ENCODE measurements at places on chromosomes 12 and 14. TPM values are rescaled to one million over a fixed set of nuclear protein-coding genes. Genes with fewer than 3 reads are reported as not detected.

- DNase-seq: no peak
These were observed 359.0 kb downstream of the SEC23A start for GRCh38 chr14:38743966-38744584.

HOXC13 gene
- total RNA-seq: 31.2 TPM

GRCh38 chr14:56374421-56374820 is 205.2 kb upstream of the TMEM260 start:
- DNase-seq: no peak

GRCh38 chr12:110906985-110907384 is 13.4 kb downstream of the MYL2 start:
- no peak for DNase-seq

CD27 gene
- total RNA-seq: not detected

TGFB3 gene
- 2.4 TPM for total RNA-seq

DNA sequence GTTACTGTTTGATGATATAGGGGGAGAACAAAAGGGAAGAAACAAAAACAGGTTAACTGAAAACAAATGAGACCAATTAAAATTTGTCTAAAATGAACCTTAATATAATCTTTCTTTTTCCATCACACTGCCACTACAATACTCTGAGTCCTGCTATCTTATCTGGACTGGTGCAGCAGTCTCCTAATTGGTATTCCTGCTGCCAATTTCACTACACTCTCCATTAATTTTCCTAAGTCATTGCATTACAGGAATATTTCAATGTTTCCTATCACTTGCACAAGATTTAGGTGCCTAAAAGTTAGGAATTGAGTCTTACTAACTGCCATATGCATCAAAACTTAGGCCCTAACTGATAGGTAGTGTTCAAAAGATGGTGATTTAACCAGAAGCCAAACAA is 884.9 kb upstream of the MGAT4C start:
- no peak for DNase-seq

LALBA gene
- not detected for total RNA-seq

- no peak for DNase-seq
These were observed 26.5 kb downstream of the ZBTB42 start for GRCh38 chr14:104827177-104828055.

TSHR gene
- not detected for total RNA-seq

DNA sequence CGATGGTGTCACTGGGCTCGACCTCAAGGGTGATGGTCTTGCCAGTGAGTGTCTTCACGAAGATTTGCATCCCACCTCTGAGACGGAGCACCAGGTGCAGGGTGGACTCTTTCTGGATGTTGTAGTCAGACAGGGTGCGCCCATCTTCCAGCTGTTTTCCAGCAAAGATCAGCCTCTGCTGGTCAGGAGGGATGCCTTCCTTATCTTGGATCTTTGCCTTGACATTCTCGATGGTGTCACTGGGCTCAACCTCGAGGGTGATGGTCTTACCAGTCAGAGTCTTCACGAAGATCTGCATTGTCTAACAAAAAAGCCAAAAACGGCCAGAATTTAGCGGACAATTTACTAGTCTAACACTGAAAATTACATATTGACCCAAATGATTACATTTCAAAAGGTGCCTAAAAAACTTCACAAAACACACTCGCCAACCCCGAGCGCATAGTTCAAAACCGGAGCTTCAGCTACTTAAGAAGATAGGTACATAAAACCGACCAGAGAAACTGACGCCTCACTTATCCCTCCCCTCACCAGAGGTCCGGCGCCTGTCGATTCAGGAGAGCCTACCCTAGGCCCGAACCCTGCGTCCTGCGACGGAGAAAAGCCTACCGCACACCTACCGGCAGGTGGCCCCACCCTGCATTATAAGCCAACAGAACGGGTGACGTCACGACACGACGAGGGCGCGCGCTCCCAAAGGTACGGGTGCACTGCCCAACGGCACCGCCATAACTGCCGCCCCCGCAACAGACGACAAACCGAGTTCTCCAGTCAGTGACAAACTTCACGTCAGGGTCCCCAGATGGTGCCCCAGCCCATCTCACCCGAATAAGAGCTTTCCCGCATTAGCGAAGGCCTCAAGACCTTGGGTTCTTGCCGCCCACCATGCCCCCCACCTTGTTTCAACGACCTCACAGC is 717 bp downstream of the UBC start:
- peak; percentile 76 for DNase-seq

- DNase-seq: no peak
These were observed 65.1 kb downstream of the FBXW8 start for GRCh38 chr12:116975779-116976393.

DNA sequence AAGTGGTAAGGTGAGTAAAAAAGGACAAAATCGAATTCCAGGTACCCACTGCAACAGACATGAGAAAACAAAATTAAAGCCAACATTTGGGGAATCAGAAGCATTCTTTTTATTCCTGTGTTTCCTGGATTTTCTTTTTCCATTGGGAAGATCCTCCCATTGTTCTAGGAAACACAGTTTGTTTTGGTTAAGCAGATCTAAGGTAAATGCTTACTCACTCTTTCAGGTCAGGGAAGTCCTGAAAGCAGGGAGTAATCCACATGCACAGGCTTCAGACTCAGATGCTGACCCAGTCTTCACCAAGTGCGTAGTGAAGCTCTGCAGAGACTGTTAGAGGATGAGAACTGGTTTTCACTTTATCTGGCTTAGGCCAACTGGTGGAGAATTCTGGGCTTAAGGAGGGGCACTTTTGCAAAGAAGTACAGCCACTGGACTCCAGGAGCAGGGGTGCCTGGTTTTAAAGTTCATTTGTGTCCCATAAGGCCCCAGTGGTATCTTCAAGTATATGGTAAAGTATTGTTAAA is 57.7 kb downstream of the RPAP3 start:
- no peak for DNase-seq

DNA sequence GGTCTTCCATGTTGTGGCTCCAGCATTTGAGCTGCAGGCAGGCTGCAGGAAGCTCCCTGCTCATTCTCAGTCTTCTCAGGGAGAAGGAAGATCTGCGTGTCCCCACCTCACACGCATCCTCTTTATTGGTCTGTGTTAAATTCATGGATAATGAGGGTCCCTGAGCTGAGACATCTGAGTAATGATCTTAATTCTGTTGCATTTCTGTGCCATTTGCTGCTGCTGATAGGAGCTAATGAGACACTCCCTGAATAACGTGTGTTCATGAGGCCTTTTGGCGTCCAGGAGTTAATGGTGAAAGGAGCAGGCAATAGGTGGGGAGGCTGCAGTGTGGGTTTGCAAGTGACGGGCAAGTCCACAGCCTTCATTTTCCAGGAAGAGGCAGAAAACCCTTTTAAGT is 46.6 kb upstream of the OAS1 start:
- no peak for DNase-seq

GRCh38 chr12:89721291-89721987 is 12.8 kb upstream of the ATP2B1 start:
- no peak for DNase-seq

DNA sequence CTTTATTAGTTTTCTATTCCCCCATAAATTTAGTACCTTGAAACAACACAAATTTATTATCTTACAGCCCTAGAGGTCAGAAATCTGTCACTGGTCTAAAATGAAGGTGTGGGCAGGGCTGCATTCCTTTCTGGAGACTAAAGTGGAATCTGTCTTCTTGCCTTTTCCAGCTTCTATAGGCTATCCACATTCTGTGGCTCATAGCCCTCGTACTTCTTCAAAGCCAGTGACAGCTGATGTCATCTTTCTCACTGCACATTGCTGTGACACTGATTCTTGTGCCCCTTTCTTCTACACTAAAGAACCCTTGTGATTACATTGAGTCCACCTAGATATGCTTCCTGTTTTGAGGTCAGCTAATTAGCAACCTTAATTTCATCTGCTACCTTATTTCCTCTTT is 23.2 kb upstream of the DCN start:
- peak; percentile 50 for DNase-seq

- DNase-seq: peak; percentile 19
These were observed 108.7 kb downstream of the TTC8 start for GRCh38 chr14:88933191-88933590.
